ENCODE measurements at places on chromosomes 2 and 18.

DNA sequence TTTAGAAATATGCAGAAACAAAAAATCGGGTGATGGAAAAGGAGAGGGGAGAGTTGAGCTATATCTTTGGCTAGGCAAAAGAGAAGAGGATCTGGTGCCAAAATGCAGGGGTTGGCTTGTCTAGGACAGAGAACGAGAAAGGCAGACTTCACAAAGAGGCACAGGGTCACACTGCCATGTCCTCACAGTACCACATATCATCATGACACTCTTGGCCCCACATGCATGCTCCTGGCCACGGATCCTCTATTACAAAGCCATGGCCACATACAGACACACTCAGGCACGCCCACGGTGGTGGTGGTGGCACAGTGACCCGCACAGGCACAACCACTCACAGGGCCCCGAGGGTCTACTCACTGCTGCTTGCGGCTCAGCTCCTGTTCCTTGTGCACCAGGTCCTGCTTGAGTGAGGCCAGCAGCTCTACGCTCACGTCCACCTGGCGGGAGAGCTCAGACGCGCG, 15.9 kb downstream of the FBXO41 start:
- no peak for DNase-seq

- DNase-seq, result peak; percentile 21
These were observed 144.7 kb upstream of the ITGA4 start for GRCh38 chr2:181312515-181312927.

DNA sequence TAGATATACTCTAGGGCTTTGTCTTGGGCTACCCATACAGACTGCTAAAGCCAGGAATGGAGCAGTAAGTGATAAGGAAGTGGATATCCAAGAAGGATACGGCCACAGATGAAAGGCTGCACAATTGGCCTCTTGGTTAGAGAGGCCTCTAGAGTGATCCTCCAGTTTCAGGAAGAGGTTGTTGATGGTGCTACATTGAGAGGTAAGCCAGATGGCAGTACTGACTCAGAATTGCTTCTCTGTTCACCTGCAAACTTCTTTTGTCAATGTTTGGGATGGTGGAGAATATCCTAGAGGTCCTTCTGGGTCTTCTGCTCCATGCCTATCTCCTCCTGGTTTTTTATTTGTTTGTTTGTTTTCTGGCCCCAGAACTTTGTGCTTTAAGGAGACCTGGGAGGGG, 226.8 kb upstream of the LRRTM1 start:
- no peak for DNase-seq

DNA sequence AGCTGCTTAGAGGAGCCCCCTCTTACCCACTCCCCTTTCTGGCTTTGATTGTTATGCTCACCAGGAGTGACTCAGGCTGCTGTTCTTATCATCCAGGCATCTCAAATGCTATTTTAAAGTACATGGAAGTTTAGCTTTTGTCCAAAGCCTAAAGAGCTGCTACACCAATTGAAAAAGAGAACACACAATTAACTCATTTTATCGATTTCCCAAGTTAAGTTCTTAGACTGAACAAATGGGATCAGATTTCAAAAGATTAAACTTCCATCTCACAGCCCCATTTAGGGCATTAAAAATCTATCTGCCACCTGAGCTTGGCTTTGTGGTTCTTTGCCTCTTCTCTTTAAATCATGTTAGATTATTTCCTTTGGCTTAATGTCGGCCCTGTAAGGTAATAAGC, 81.2 kb downstream of the MYO5B start:
- DNase-seq, result no peak

- peak; percentile 48 for DNase-seq
These were observed 15.6 kb upstream of the CEP68 start for GRCh38 chr2:65040400-65041261.

DNA sequence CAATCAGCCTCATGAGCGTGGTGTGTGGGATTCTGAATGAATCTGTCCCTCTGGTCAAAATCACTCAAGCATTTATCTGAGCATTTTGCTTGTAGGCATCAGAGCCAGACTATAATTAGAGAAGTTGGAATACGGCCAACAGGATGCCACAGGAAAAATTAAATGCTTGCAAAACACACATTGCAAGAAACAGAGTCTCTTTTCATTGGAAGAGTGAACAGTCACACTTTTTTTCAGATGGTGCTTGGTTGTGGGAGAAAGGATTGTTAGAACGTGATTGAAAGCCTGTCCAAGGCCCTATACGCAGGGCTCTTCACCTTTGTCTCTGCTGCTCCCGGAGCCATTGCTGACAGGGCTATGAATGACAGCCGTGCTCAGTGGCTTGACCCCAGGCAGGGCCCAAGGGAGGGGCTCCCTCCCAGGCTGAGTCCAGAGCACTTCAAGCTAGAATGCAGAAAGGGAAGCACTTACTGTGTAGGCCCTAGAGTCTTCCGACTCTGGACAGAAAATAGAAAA, 59.8 kb downstream of the SNTG2 start:
- DNase-seq, result no peak

GRCh38 chr2:240135706-240136012, 446 bp downstream of the COPS9 start:
- DNase-seq, result no peak

GRCh38 chr2:29632018-29632417, 289.4 kb downstream of the ALK start:
- DNase-seq, result no peak

GRCh38 chr2:10132996-10133647, 10.6 kb downstream of the RRM2 start:
- DNase-seq, result no peak

- DNase-seq, result no peak
These were observed 314.1 kb downstream of the STK39 start for GRCh38 chr2:167933097-167933814.

GRCh38 chr2:164145093-164145987, 409.5 kb upstream of the FIGN start:
- no peak for DNase-seq

GRCh38 chr2:105261061-105261460, 19.5 kb downstream of the GPR45 start:
- DNase-seq, result no peak

DNA sequence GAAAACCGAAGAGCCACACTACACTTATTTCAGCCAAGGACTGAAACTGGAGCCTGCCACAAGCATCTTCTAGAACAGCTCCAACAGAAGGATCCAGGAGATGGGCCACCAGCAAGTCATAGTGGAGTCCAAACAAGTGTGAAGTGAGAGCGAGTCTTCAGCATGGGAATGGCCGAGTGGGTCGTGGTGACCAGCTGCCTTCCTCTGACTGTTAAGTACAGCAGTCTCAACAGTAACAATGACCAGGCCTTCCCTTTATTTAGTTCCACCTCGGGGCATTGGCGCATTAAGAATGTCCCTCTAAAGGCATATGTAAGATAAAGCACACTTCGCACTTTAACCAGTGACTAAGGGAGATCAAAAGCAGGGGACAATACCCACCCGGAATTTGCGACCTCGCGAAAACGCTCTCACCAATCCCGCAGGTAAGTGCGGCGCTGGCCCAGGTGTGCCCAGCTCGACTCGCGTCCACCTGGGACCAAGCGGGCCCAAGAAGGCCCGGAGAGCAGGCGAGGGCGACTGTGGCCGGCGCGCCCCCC, 1.1 kb downstream of the L3MBTL4 start:
- DNase-seq, result no peak

DNA sequence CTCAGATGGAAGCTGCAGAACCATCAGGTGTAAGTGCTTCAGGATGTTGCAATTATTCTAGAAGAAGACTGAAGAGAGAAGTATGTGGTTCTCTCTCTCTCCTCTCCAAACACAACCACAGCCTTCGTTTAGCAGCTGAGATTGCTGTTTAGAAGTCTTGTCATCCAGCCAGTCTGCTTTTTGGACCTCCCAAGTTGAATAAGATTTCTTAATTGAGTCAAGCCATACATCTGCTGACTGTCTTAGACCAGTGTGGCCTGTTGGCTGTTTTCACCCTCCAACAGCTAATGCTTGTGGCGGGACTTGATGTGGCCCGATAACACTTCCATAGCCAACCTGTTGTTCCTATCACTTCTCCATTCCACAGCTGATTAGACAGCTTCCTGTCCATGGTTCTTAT, 91.3 kb upstream of the TMEM17 start:
- DNase-seq, result no peak

DNA sequence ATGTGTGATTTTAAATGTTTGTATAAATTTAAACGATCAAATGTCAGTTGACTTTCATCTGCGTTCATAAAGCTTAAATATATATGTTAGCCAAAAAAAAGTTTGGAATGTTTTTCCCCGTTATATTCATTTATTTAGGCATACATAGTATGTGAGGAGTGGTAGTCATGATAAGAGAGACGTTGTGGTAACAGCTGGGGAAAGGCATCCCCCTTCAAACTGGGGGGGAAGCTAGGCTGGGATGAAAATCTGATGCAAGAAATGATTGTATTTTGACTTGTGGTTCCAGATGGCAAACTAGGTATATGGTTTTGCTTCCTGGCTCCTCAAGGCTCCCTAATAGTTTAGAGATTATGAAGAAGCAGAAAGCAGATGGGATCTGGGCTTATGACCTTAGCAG, 30.1 kb downstream of the ITGA6 start:
- DNase-seq, result no peak

GRCh38 chr2:205129531-205129930, 552.8 kb upstream of the NRP2 start:
- no peak for DNase-seq

GRCh38 chr2:106843001-106843909, 42.7 kb downstream of the ST6GAL2 start:
- DNase-seq, result no peak

- DNase-seq, result no peak
These were observed 3.1 kb upstream of the EMX1 start for GRCh38 chr2:72914206-72914559.

GRCh38 chr2:176544557-176544956, 275.3 kb downstream of the MTX2 start:
- DNase-seq, result no peak

GRCh38 chr18:60892441-60892840, 440.8 kb upstream of the CDH20 start:
- DNase-seq, result no peak

DNA sequence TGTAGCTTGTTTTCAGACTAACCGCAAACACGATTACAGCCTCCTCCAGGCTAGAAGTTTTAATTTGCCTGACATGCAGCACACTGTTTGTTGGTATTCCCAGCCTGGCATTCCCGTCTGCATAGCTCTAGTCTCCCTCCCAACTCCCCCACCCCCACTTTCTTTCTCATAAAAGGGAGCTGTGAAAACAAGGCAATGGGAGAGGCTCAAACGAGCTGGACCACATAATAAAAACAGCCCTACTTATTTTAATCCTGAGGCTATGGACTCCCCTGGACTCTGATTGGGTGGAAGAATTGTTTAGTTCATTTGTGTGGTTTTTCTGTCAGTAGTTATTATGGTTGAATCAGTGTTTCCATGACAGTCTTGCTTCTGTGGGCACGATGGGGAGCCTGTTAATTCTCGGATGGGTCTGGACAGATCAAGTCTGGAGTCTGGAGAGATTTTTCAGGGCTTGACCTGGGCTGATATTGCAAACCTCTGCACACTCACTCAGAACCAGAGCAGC, 1.2 kb downstream of the STON1 start:
- DNase-seq, result no peak

DNA sequence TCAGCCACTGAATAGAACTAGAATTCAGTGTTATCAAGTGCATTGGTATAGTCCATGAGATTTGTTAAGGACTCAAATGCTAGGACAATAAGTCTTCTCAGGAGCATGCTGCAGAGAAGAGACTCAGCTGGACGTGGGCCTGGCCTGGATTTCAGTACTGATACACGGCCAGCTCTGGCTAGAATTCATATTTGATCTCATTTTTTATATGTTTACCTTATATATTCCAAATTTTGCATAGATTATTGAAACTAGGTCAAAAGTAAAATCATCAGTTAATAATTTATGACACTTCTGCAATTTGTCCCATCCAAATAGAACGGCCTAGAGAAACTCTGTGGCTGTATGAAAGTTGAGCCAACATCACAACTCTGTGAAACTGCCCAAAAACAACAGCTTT, 262.0 kb downstream of the DLGAP1 start:
- DNase-seq, result no peak

DNA sequence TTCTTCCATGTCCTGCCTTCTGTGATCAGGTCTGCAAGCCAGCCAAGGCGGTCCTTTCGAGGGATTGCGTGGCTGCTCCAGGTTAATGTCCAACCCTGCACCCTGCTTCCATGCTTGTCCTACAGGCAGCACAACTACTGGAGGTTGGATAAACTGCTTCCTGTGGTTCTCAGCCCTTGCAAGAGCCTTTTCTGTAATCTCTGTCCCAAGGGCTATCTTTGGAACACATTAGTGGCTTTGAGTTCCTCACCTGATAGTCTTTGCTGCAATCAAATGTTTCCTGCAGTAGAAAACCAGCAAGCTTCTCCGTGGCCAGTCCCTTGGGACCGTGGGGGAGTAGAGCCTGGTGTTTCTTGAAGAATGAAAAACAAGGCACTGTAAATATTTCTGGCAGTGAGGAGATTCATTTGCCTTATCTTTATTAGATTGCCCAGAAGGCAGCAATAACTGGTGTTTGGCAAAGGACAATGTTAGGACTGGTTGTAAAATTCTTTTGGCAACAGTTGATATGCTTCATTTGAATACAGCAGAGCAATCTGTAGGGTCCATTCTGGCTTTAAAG, 214.4 kb downstream of the FHOD3 start:
- DNase-seq, result no peak

DNA sequence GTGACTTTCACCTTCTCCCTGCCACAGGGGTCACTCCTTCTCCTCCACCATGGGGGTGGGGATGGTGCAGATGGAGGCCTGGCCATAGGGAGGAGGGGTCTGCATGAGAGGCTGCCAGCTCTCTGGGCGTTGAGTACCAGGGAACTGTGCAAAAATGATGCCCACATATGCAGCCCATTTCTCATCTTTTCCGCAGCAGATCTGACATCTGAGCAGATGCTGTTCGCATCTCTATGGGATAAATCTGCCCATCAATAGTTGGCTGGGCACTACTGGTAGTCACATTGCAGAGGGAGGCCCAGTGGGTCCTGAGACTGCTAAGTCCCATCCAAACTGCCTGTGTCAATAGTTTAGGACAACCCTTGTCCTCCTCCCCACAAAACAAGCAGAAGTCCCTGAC, 45.9 kb upstream of the LGALSL start:
- no peak for DNase-seq

- DNase-seq, result no peak
These were observed 62.6 kb downstream of the ARHGEF4 start for GRCh38 chr2:130899306-130899705.

DNA sequence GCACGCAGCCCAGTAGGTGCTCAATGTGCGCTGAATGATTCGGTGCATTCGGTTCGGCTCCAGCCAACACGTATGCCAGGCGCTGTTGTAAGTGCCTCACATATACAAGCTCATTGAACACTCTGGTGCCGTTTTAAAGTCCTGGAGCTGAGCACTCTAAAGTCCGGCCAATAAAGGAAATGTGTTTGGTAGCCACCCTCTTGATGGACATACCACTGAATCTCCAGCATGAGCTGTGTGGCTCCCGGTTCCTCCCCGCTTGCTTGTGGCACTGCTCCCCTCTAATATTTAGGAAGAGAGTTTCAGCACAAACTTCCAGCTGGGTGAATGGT, 112.1 kb downstream of the MCFD2 start:
- no peak for DNase-seq

DNA sequence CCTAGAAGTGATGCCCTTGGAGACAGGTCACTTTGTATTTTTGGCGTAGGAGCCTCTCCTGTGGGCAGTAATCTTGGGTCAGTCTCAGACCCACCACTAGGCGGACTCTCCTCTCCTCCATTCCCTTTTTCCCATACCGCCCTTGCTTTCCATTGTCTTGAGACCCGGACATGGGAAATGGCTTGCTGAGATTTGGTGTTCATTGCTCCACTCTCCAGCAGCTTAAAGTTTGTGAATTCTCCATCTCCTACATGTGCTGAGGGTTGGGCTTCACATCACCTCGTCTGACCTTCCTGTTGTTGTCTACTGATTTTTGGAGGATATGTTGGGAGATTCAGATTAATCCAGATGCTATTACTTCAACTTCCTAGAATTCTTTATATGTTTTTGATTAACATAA, 159.2 kb upstream of the RAB12 start:
- no peak for DNase-seq

Data from stimulated activated CD8-positive, alpha-beta memory T cell treated with anti-CD3 and anti-CD28 coated beads, Interleukin-4, amount 100 ng/mL, for 4 hours (primary cell).